ENCODE measurements at places on chromosomes 16 and 17.

DNA sequence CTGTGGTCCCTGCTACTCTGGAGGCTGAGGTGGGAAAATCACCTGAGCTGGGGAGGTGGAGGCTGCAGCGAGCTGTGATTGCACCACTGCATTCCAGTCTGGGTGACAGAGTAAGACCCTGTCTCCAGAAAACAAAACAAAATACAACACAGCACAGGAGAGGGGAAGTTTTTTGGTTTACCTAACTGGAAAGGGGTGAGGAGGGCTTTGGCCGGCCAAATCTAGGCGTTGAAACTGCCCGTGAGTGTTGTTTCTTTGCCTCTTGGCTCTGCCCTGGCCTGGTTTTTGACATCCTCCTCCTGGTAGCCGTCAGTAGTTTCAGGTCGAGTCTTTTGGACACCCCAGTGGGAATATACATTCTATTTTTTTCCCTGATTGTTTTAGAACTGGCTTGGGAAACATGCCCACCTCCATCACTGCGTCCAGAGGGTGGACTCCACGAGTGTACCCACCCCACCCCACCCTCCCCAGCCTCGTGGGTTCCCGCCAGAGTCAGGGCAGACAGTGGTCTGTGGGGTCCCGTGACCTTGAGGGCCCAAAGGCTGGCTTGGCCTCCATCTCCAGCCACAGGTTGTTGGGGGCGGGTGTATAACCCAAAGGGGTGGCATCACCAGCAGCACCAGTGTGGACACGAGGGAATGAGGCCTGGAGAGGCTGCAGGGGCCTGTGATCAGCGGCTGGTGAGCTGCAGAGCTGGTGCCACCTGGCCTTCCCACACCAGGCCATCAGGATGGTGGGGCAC, 42.7 kb downstream of the NT5M start:
- DNase-seq = no peak

GRCh38 chr17:29838961-29839360, 91.1 kb downstream of the SSH2 start:
- no peak for DNase-seq

DNA sequence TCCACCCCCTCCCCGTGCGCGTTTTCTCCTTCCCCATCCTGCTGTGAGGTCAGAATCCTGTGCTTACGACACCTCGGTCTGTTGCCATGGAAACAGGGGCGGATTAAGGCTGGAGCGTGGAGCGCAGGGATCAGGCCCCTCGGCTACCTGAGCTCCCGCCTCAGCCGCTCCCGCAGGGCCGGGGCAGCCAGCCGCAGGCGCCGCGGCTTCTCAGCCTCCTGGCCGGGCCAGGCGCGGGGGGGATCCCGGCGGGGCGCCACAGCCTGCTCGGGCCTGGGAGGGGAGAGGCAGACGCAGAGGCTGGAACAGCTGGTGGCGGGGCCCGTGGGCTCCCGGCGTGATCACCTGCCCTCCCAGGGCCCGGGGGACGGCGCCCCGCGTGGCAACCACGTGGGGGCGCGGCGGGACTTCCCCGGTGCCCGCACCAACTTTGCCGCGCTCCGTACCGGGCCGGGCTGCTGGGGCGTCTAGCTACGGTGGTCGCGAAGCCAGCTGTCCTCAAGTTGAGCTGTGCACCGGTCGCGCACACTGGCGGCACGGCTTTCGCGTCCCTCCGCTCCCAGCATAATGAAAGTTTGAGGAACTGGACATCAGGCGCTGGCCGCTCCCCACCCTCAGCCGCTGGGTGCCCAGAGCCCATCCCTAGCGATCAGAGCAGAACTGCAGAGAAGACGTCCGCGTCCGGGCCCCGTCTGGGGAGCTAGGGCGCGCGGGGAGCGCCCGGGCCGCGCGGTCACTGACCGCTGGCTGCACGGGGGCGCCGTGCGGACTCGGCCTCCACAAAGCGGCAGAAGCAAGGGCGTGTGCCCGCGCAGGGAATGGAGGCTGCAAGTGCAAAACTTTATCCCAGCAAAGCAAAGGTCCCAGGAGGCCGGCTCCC, 1.2 kb downstream of the RTN4RL1 start:
- peak; percentile 48 for DNase-seq

- no peak for DNase-seq
Observed at GRCh38 chr16:54493061-54493460, 206.5 kb upstream of the IRX3 start.

DNA sequence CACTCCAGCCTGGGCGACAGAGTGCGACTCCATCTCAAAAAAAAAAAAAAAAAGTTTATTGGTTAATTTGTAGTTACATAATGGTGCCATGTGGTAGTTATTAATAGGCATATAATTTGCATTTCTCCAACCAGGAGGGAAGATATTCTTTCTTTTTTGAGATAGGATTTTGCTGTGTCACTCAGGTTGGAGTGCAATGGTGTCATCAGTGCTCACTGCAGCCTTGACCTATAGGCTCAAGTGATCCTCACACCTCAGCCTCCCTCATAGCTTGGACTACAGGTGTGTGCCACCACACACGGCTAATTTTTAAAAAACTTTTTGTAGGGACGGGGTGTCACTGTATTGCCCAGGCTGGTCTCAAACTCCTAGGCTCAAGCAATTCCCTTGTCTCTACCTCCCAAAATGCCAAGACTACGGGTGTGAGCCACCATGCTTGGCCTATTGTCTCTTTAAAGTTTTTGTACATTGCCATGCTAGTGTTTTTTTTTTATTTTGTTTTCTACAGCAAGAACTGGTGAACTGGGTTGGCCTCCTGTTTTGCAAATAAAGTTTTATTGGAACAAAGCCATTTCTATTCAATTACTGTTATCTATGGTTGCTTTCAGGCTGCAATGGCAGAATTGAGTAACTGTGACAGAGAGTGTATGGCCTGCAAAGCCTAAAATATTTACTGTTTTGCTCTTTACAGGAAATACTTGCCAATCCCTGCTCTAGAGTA, 11.9 kb downstream of the SNX29 start:
- DNase-seq = no peak

GRCh38 chr17:45170931-45171337, 9.3 kb downstream of the HEXIM2 start:
- DNase-seq = no peak

DNA sequence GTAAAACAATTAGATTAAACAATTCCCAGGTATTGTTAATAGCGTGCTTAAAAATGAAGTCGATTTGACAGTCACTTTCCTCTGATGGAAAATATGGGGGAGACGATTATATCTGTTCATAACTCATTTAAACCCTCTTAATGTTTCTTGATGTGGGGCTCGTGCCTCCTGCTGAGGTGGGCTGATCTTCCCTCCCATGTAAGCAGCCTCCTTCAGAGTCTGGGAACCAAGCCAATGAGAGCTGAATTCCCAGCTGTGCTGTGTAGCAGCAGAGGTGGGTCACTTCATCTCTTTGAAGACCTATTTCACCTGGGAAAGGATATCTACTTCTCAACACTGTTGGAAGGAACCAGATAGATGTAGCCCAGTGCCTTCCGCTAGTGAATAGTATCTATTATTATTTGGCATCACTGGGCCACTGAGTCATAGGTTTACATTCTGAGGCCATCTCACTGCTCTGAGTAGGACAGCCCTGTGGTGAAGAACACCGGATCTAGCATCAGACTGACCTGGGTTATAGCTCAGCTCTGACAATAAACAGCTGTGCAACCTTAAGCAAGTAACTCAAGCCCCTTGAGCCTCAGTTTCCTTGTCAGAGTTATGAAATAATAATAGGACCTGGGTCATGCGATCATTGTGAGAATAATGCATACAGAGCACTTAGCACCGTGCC, 85.3 kb upstream of the C16orf82 start:
- no peak for DNase-seq

- DNase-seq = no peak
Observed at GRCh38 chr16:74107795-74108610, 188.6 kb upstream of the PSMD7 start.

DNA sequence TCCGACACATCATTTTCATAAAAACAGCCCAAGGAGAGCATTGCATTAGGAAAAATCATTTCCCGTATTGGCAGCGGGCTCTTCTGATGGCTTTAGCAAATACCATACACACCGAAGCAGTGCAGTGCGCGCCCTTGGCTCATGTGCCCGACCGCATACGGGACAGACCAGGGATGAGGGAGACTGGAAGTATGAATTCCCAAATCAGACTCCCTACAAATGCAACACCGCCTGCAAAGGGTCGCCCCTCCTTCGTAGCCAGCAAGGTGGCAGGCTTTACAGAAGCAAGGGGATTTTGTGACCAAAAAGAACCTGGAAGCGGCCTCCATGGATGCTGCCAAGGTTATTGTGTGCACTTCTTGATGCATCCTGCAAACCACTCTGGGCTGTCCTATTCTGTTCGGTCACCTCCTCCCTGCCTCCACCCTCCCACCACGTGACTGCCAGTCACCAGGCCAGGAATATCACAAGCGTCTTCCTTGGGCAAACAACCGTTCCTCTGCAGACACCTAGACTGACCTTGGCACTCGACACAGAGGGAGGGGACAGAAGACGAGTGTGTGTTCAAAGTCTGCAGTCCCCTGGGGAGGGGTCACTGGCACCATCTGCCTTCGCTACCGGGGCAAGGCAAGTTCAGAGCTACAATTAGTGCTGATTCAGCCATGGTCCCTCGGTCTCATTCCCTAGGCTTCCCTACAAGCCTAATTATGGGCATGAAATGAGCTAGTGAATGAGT, 460.4 kb downstream of the SLC39A11 start:
- DNase-seq = no peak

DNA sequence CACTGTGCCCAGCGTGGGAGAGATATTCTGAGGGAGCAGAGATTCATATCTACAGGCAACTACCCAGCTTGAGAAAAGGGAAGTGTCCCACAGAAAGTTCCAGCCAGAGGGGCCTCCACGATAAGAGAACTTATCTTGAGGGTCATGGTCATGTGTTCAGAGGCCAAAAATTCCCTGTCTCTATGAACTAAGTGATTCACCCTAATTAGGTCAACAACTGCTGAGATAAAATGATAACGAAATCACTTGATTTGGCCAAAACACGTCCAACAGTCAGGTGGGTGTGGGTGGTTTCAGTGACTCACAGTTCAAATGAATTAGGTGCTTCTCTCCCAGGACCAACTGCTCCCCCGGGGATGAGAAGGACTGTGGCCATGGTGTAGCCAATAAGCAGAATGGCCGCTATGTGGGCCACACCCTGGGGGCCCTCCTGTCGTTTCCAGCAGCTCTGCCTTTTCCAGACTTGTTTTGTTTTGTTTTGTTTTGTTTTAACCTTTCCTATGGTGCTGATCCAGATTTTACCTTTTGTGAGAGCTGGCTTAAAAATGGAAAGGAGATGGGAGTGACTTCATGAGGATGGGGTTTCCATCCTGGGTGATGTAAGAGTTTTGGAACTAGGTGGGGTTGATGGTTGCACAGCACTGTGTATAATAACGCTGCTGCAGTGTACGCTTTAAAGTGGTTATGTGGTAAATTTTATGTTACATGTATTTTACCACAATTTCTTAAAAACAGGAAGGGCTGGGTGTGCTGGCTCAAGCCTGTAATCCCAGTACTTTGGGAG, 8.7 kb downstream of the DNAI2 start:
- DNase-seq = peak; percentile 39

- no peak for DNase-seq
Observed at GRCh38 chr16:81224824-81225223, 13.7 kb upstream of the BCO1 start.

- no peak for DNase-seq
Observed at GRCh38 chr17:75561927-75562603, 25.5 kb upstream of the MYO15B start.

DNA sequence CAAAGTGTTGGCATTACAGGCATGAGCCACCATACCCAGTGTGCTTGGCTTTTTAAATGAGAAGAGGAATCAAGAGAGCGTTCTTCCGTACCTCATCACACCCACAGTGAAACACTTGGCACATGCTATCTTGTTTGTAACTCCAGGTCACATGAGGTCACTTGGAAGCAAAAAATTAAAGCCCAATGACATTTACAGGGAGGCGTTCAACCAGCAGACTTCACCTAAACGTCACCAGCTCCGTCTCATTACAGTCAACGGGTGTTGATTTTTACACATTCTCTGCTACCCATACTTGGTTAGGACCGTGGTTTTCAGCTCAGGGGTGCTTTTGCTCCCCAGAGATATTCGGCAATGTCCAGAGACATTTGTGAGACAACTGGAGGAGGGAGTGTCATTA, 127.0 kb downstream of the XYLT1 start:
- peak; percentile 44 for DNase-seq

DNA sequence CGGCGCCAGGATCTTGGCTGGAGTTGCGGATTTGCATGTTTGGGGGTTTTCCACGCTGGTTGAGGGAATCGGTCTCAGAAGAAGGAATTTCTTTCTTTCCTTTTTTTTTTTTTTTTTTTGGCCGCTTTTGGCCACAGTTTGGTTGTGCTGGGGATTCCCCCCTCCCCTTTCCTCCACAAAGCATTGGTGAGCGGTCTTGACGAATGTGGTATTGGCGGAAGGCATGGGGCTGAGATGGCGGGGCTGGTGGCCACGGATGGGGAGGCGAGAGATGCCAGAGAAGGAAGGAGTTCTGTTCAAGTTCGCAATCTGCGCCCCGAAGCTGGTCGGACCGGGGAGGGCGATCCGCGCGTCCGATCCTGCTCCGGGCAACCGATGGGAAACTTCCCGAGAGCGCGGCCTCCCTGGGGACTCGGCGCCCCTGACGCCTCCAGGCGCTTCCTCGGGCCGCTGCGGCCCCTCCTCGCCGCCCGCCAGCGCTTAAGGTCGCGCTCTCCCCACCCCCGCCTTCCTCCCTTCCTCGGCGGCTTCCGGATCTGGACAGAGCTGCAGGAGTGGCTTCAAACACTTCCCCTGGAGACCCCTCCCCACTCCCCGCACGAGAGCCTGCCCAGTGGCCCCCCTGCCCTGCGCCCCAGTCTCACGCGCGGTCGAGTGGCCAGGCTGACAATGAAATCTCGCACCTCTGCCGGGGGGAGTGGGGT, 43.2 kb downstream of the RAI1 start:
- DNase-seq = no peak

- no peak for DNase-seq
Observed at GRCh38 chr17:80475910-80476876, at the start of gene NPTX1. Gene NPTX1 (minus strand): TSS chr17:80476607. CDS start chr17:80476446, 161 bp downstream.

- DNase-seq = no peak
Observed at GRCh38 chr17:45086865-45087503, 25.9 kb downstream of the NMT1 start.

DNA sequence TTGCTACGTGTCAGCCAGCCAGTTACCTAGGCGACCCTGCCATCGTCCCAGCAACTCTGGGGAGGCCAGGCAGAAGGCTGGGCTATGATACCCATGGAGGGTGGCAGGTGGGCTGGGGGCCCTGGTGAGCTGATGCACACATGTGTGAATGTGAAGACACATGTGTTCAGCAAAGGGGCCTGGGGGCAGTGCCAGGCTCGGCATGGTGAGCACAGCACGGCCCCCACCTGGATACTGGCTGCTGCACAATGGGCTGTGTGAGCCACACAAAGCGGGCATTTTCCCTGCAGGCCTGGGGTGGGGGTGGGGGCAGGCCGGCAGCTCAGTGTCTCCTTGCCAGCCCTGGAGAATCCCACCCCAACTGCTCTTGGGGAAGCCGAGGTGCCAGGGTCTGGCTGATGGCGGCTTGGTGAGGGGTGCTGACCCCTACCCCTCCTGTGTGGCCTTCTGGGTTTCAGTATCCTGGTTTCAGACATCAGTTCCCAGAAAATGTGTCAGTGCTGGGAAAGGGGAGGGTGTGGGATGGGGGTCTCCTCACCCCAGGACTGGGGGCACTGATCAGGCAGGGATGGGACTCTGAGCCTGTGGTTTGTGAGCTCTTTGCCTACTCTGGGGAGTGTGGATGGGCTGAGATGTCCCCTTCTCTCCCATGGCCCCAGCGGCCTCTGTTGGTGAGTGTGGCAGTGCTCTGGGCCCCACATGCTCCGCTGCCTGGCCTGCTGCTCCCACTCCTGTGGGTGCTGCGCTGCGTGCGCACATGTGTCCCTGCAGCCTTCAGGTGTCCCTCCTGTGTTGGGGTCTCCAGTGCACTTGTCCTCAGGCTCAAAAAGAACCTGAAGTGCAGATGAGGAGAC, 5.1 kb downstream of the LLGL1 start:
- DNase-seq = no peak
